ENCODE measurements at places on chromosomes 7 and 10.

DNA sequence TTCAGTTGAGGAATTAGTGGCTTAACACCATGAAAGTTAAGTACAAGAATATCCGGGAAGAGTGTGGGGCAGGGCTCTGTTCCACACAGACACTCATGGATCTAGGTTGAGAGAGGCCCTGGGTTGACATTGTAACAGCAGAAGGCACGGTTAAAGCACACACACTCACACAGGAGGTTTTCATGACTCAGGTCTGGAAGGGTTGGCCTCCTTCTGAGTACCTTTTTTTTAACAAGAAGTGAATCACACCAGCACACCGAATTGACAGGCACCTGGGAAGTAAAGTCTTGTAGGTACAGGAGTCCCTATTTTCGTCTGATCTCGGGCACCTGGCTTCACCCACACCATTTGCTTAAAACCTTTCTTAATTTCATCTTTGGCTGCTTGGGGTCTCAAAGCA lies 509.4 kb upstream of the ADARB2 start:
- no peak for DNase-seq

- no peak for DNase-seq
These were observed 25.6 kb downstream of the CASP7 start for GRCh38 chr10:113705344-113705652.

- no peak for DNase-seq
These were observed 26.8 kb upstream of the HDAC9 start for GRCh38 chr7:18468795-18469194.

DNA sequence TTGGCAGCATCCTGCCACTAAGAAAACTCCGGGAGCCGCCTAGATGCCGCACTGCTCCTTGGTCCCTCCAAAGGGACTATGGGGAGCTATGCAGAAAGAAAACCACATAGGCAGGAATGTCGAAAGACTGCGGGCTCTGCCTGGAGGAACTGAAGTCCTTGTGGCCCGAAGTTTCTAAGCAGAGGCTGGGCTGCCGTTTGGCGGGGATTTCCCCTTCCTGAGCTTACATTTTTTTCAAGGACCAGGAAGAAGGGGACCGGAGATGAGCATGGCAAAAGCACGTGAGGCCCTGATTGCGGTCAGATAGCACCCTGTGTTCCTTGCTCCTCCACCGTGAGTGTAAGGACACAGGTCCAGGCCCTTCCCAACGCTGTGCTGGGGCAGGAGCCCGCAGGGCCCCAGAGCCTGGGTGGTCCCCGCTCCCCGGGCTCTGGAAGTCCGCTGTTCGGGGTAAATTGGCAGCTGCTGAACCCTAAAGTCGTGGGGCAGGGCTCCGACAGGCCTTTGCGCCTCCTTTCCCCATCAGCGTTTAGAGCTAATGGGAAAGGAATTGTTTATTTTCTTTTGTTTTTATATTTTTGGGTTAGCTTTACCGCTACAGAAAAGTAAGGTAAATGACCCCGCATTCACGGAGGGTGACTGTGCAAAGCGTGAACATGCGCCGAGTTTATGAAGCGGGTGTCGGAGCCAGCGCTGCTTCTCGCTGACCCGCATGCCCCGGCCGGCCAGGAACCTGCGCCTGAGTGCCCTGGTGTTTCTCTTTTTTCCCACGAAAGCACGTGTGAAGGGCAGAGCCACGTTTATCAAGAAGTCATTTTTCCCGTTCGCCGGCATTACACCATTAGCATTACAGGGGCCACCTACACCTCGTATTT lies 356.5 kb upstream of the ZNF32 start:
- DNase-seq: no peak

DNA sequence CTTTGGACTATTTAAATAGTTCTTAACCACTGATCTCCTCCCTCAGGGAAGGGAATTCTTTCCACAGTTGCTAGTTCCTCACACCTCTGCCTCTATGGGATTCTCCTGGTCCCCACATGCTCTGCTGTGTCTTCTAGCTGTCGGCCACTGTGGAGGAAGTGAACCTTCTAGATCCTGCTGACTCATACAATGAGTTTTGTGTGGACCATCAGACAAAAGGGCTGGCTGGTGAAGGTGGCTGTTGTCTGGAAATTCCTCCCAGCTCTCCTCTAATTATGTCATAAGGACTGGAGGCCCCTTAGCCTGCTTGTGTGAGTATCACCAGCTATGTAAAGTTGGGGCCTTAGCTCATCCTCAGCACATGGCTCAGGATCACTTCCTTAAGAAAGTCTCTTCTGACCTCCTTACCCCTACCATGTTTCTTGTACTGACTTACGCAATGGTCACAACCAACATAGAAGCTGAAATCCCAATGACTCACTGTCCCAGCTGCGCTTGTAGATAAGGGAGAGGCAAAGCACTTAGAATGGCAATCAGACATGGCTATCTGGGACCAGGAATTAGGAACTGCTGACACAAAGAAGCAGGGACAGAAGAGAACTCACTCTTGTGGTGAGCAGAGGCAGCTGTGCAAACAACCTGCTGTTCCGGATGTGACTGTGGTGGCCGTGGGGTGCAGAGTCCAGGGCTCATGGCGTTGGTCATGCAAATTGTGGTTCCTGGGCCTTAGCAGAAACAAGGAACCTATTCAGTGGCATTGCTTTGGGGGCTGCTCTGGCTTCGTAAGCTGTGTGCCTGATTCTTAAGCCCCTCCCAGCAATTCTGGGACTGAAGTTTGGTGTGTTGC lies 2.5 kb upstream of the MACC1 start:
- DNase-seq: no peak

GRCh38 chr7:17027143-17027788 lies 145.5 kb upstream of the AGR3 start:
- no peak for DNase-seq

DNA sequence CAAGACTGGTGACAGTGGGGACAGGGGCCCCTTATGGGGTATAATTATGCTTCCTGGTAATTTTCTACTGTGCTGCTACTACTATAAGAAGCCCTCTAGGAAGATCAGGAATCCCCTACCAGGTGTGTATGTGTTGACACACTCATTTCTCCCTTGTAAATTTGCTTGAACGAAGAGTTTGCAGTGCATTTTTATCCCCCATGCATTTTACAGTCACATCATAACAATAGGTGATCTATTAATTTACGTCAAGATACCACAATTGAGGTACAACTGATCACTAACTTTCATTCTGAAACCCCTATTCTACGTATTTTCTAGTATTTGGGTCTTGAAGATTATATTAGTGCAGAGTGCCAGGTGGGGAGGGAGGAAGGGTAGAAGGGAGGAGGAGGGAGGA lies 252.2 kb downstream of the NSUN6 start:
- no peak for DNase-seq

GRCh38 chr10:68406111-68406814 lies 814 bp downstream of the RUFY2 start:
- no peak for DNase-seq

GRCh38 chr7:137304624-137305235 lies 38.8 kb downstream of the PTN start:
- no peak for DNase-seq

DNA sequence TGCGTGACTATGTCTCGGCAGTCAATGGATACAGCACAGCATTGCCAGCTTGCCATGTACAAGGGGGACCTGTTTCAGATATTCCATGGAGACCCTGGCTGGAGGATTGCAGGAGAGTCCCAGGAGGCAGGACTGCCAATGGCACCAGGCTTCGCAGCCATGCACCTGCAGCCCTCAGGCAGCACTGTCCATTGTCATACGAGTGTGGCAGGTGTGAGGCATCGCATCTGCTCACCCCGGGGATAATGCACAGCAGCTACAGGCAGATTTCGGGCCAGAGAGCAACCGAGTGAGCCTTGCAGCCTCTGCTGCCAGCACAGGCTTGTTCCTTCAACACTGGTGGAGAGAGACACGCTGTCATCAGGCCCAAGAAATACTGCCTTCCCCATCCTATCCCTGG lies 415.1 kb downstream of the PAXIP1 start:
- DNase-seq: no peak

DNA sequence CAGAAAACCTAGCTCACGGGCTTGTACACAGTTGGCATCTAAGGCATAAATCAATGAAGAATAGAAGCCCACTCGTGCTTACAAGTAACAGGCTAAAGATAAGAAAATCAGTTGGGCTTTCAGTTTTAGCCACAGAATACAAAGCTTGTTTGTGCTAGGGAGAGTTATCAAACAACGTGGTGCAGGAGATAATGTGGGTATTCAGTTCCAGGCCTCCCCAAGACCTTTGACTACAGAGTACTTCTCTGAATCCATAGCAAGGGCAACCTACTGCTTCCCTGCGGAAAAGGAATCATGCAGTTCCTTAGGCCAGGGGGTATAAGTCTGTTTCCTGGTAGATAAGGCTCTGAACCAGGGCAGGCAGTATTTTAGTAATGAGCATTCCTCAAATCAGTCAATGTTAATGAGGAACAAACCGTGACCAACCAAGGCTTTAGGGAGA lies 219.5 kb upstream of the CSTF2T start:
- DNase-seq: no peak

- no peak for DNase-seq
These were observed 32.4 kb upstream of the GRB10 start for GRCh38 chr7:50815138-50815537.

DNA sequence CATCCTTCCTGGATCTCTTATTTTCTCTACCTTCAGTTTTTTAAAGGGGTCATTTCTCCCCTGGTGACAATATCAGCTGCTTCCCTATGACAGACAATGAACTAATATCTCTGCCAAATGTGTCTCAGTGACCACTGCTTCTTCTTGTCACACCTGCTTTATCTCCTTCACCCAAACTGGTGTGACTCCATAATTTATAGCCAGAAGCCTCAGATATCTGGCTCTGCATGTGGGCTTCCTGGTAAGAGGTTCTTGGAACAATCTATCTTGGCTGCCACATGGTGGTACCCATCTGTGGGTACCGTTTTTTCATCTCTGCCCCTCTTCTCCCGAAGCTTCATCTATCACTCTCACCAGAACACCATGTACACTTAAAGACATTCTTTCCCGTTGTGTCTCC lies 37.0 kb downstream of the CPVL start:
- no peak for DNase-seq

GRCh38 chr10:37947526-37947925 lies 28.9 kb downstream of the ZNF25 start:
- DNase-seq: no peak

DNA sequence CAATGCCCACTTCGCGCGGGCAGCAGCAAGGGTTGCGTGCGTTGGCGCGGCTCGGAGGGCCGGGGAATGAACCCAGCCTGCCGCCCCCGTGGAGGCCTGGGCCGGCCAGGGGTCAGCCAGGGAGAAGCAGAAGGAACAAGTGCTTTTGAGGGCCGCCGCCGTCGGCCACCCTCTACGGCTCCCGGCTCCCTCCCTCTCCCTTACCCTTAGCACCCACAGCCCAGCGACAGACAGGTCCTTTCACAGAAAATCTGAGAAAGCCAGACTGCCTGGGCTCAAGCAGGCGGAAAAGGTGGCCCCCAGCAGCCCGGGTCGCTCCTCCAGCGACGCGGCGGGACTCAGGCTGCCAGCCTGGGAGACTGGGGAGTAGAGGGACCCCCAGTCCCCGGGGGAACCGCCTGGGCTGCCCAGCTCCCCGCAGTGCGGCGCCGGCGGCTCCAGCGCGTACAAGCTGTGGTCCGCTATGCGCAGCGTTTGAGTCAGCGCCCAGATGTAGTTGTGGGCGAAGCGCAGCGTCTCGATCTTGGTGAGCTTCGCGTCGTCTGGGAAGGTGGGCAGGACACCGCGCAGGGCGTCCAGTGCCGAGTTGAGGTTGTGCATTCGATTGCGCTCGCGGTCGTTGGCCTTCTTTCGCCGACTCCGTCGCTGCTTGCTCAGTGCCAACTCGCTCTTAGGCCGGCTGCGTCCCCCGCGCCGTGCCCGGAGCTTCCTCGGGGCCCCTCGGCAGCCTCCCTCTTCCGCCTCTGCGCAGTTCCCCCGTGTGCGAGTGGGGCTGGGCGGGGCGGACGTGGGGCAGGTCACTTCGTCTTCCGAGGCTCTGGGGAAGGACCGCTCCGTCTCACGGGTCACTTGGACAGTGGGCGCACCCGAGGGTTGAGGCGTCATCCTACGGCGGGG lies 815 bp downstream of the NEUROG3 start:
- no peak for DNase-seq

DNA sequence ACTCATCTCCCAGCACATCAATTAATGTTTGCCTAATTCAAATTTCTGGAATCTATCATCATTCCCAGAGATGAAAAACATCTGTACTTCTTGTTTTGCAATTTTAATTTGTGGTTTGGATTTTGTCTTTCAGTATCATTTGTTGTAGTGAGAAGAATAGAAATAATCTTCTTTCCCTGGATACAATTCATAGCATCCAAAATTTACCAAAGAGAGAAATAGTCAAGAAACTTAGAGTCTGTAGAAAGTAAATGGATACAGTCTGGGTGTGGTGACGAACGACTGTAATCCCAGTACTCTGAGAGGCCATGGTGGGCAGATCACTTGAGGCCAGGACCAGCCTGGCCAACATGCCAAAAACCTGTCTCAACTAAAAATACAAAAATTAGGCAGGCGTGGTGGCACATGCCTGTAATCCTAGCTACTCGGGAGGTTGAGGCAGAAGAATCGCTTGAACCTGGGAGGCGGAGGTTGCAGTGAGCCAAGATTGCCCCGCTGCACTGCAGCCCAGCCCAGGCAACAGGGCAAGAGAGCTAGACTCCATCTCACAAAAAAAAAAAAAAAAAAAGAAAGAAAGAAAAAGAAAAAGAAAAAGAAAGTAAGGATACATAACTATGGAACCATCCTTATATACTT lies 193.0 kb downstream of the RELN start:
- DNase-seq: no peak

- DNase-seq: no peak
These were observed 138.3 kb downstream of the JCAD start for GRCh38 chr10:29921071-29921446.

DNA sequence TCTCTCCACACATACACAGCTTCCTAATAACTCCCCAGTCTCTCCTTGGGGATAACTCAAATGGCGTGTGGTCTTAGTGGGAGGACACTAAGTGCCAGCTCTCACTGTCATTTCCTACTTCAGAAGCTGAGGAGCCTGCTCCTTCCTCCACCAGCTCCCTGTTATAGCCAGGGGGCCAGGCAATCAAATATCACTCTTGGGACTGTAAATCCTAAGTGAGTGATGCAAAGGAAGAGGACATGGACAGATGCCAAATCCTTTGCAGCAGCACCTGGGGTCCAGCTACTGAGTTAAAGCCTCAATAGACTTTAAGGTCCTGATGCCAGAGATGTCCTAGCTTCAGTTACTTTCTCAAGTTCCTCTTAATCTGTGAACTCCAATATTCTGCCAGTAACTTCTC lies 34.1 kb downstream of the SEM1 start:
- no peak for DNase-seq

GRCh38 chr7:2869981-2870380 lies 25.9 kb upstream of the GNA12 start:
- DNase-seq: no peak

- DNase-seq: no peak
These were observed 8.8 kb upstream of the STMP1 start for GRCh38 chr7:135653340-135654080.

- DNase-seq: no peak
These were observed 39.9 kb downstream of the ABCB4 start for GRCh38 chr7:87435546-87435945.

GRCh38 chr10:72020914-72021809 lies 57.0 kb downstream of the CHST3 start:
- DNase-seq: no peak

GRCh38 chr10:89062861-89063260 lies 72.3 kb downstream of the FAS start:
- no peak for DNase-seq

Measured in stimulated activated CD8-positive, alpha-beta memory T cell treated with anti-CD3 and anti-CD28 coated beads, Interleukin-4, amount 100 ng/mL, for 1 hour (primary cell).